ENCODE measurements at places on chromosomes 11 and 22. TPM values are rescaled to one million over a fixed set of nuclear protein-coding genes. Genes with fewer than 3 reads are reported as not detected.

GRCh38 chr22:32961497-32961896 is 96.7 kb downstream of the SYN3 start:
- no peaks in the 10 kb centered on the region for H3K4me1 ChIP-seq
- DNase-seq, result no peak
- H3K4me3 ChIP-seq, result no peak overlapping the region
- no peaks in the 10 kb centered on the region for H3K27me3 ChIP-seq
- H3K27ac ChIP-seq, result no peak overlapping the region
- no peaks in the 10 kb centered on the region for H3K36me3 ChIP-seq

KRTAP5-1 gene
- not detected for total RNA-seq

NELL1 gene
- total RNA-seq, result not detected

LMNTD2 gene
- total RNA-seq, result 2.8 TPM

SLC22A25 gene
- not detected for total RNA-seq

- no peak overlapping the region for H3K27ac ChIP-seq
- no peak overlapping the region for H3K4me3 ChIP-seq
- peak; percentile 8 for DNase-seq
- no peaks in the 10 kb centered on the region for H3K27me3 ChIP-seq
Observed at GRCh38 chr11:107733518-107733917, 21.7 kb upstream of the SLN start.

DNA sequence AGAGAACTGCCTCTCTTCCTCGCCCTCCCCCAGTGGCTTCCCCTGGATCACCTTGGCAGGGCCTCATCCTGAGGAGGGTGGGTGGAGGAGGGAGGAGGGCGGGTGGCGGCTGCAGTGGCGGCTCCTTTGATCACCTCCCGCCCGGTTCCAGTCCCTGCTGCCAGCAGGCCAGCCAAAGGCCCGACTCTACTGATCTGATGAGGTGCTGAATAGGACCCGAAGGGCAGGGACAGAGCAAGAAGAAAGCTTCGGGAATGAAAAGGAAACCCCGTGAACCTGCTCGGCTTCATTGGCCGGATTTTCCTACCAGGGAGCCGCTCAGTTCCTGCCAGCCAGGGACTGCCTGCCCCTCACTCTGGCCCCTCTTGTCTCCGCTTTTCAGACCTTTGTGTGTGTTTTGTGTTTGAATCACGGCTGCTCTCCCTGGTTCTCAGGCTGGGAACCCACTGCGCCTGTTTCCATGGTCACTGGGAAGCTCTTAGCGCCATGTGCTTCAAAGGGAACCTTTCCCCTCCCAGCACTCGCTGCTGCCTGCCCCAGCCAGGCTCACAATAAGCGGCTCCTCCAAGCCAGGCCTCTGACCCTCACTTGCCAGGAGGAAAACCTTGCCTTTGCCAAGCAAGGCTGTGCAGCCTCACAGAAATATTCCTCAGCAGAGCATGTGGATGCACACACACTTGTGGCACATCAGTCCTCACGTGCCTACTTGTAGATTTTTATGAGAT is 56.8 kb downstream of the C22orf31 start:
- H3K27me3 ChIP-seq, result no peaks in the 10 kb centered on the region
- H3K36me3 ChIP-seq, result no peaks in the 10 kb centered on the region
- no peak overlapping the region for H3K27ac ChIP-seq
- no peaks in the 10 kb centered on the region for H3K4me1 ChIP-seq
- H3K4me3 ChIP-seq, result no peak overlapping the region
- DNase-seq, result no peak

GRCh38 chr11:15667127-15667725 is 552.5 kb downstream of the INSC start:
- no peaks in the 10 kb centered on the region for H3K27me3 ChIP-seq
- H3K27ac ChIP-seq, result no peak overlapping the region
- DNase-seq, result no peak
- H3K36me3 ChIP-seq, result no peaks in the 10 kb centered on the region

CHEK1 gene
- total RNA-seq, result 68.2 TPM

DNA sequence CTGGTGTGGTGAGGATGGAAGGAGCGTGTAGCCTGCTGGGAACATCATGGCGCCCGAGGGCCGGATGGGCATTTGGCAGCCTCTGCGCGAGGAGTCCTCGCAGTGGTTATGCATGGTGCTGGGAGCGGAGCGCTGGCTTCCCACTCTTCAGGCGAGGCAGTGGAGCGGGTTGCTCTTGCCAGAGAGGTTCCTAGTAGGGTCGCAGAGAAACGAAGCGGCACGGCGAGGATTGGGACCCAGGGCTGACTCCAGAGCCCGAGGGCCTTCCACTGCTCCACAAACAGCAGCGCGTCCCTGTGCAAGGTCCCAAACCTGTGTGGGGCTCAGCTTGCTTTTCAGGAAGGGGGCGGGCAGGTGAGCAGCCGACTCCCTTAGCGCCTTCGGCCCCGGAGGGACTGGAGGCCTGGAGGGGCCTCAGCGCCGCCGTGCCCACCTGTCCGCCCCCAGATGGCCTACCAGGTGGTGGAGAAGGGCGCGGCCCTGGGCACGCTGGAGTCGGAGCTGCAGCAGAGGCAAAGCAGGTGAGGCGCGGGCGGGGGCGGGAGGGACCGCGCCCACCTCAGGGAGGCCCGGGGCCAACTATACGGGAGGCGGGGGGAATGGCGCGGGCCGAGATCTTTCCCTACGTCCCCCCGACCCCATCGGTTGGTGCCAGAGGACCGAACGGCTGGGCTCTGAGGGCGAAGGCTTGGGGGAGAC is 7.2 kb downstream of the ATG16L2 start:
- peaks cover 12% of the 10 kb centered on the region for H3K36me3 ChIP-seq
- DNase-seq, result no peak

GRCh38 chr11:20258376-20258895 is 98.2 kb upstream of the DBX1 start:
- H3K4me1 ChIP-seq, result no peaks in the 10 kb centered on the region
- no peak overlapping the region for H3K27ac ChIP-seq
- no peak overlapping the region for H3K4me3 ChIP-seq

DNA sequence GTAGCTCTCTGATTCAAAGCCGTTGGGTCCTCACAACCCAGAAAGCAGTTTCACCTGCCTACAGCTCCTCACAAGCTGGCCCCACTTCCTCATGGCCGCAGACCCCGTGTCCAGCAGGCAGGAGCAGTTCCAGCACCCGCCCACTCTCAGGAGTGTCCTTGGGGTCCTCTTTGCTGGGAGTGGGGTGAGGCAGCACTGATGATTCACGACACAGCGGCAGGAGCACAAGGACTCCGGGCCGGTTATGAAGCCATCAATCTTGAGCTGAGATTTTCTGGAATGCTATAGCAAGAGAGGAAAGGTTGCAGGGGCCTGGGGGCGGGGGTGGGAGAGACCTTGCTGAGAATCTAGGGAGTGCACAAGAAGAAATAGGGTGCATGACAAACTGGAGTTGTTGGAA is 311.2 kb downstream of the NXPE2 start:
- H3K27ac ChIP-seq, result no peak overlapping the region
- no peak overlapping the region for H3K4me3 ChIP-seq

GRCh38 chr22:43216738-43217137 is 29.8 kb upstream of the TTLL12 start:
- no peak for DNase-seq
- H3K4me1 ChIP-seq, result no peaks in the 10 kb centered on the region
- H3K4me3 ChIP-seq, result no peak overlapping the region

OR51B4 gene
- not detected for total RNA-seq

ROBO3 gene
- 0.24 TPM for total RNA-seq

SLC29A2 gene
- total RNA-seq, result 4.7 TPM

DNA sequence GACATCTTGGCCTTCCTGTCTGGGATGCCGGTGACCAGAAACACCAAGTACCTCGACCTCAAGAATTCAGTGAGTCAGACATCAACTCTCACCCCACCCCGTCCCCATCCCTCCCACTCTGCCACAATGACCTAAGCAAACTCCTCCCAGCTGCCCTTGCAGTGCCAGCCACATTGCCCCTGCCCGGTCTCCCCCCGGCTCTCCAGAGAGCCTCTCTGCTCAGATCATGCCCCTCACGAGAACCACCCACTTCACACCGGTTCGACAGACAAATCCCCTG is 23.6 kb upstream of the MYRF start:
- H3K36me3 ChIP-seq, result no peaks in the 10 kb centered on the region
- DNase-seq, result no peak
- H3K27me3 ChIP-seq, result no peaks in the 10 kb centered on the region
- no peak overlapping the region for H3K27ac ChIP-seq

EMSY gene
- total RNA-seq, result 17.5 TPM

DNA sequence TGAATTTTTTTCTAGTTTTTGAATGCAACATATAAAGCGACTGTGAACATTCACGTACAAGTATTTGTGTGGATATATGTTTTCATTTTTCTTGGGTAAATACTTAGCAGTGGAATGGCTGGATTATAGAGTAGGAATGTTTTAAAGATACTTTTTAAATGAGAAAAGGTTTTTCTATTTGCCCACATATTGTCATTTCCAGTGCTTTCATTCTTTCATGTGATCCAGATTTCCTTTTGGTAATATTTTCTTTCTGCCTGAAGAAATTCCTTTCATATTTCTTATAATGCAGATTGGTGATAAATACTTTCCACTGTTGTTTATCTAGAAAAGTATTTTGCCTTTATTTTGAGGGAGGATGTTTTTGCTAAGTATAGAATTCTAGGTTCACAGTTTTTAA is 7.9 kb downstream of the DDB2 start:
- peaks cover 6% of the 10 kb centered on the region for H3K36me3 ChIP-seq
- no peak overlapping the region for H3K4me3 ChIP-seq
- DNase-seq, result no peak

DNA sequence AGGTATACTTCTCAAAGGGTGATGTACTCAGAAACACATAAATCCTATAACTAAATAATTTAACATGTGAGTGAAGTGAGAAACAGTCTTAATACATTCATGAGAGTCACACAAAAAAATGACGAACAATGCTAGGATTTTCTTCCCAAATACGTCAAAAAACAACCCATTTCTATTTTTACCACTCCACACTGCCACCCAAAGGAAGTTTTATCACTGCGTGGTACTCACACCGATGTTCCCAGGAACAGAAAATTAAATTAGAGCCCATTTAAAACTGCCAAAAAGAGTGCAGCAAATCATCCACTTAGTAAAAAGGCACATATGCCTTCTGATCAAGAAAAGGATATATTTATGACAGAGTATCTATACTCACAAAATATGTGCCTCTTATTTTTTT is 710.9 kb upstream of the FAT3 start:
- H3K27ac ChIP-seq, result no peak overlapping the region
- H3K27me3 ChIP-seq, result no peaks in the 10 kb centered on the region
- no peaks in the 10 kb centered on the region for H3K4me1 ChIP-seq

ATP6V1E1 gene
- total RNA-seq, result 66.7 TPM

OR51A7 gene
- not detected for total RNA-seq

RPS13 gene
- 1,514 TPM for total RNA-seq

CCT8L2 gene
- not detected for total RNA-seq

GRCh38 chr11:100849901-100850235 is 162.8 kb downstream of the ARHGAP42 start:
- no peak for DNase-seq
- no peaks in the 10 kb centered on the region for H3K4me1 ChIP-seq
- no peaks in the 10 kb centered on the region for H3K27me3 ChIP-seq
- H3K4me3 ChIP-seq, result no peak overlapping the region
- H3K27ac ChIP-seq, result no peak overlapping the region

GRCh38 chr22:41411021-41411851 is 29.5 kb downstream of the TEF start:
- peaks cover 22% of the 10 kb centered on the region for H3K4me1 ChIP-seq
- H3K27me3 ChIP-seq, result no peaks in the 10 kb centered on the region
- no peak for DNase-seq
- H3K4me3 ChIP-seq, result no peak overlapping the region

DNA sequence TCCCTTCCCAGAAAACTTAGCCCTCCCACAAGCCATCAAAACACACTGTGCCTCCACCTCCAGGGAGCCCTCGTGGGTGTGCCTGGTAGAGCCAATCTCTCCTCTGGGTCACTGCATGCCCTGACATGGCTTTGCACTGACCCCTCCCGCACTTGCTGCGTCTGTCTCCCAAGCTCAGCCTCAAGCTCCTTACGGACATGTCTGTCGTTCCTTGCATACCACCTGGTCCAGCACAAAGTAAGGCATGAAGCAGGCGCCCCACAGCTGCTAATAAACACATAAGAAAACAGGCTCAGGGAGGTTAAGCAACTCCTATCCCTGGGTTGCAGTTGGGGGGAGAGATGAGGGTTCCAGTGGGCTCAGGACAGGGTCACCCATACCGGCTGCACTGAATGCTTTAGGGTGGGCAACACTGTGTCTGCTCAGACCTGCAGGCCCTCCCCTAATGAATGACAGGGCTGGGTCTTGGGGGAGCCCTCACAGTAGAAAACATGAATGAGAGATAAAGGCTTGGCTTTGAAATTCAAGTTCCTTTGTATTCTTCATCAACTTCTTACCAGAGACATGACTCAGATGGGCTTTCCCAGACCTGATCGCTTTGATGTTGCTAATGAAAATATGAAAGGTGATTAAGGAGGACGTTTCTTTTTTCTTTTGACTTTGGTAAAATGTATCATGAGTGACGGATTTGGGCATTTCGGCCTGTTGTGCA is 38.0 kb downstream of the PHF21B start:
- H3K4me3 ChIP-seq, result no peak overlapping the region
- H3K27me3 ChIP-seq, result 0 out of 2 replicates have a peak, but pooled peaks cover 2% of the 10 kb centered on the region
- H3K27ac ChIP-seq, result no peak overlapping the region
- no peaks in the 10 kb centered on the region for H3K4me1 ChIP-seq
- no peaks in the 10 kb centered on the region for H3K36me3 ChIP-seq

- H3K27ac ChIP-seq, result no peak overlapping the region
- H3K36me3 ChIP-seq, result no peaks in the 10 kb centered on the region
- H3K4me1 ChIP-seq, result no peaks in the 10 kb centered on the region
Observed at GRCh38 chr11:86990515-86990914, 35.3 kb upstream of the FZD4 start.

EFCAB6 gene
- total RNA-seq, result 0.36 TPM

DNA sequence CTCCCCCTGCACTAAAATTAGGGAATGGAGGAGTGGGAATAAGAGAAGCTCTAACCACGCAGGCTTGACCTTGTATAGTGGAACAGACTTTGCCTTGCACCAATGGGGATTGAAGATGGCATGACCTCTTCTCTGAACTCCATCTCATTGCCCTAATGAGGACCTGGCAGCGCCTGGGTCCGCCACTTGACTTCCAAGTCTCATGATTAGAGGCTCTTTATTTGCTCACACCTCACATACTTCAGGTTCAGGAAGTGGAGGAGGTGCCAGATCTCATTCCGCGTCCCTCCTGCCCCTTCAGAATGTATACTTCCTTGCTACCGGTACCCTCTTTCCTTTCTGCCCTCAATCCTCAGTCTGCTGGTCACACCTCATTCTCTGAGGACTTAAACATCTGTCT is 106.0 kb upstream of the CD44 start:
- no peaks in the 10 kb centered on the region for H3K36me3 ChIP-seq
- peaks cover 33% of the 10 kb centered on the region for H3K4me1 ChIP-seq
- H3K4me3 ChIP-seq, result no peak overlapping the region
- no peak overlapping the region for H3K27ac ChIP-seq
- no peaks in the 10 kb centered on the region for H3K27me3 ChIP-seq

DNA sequence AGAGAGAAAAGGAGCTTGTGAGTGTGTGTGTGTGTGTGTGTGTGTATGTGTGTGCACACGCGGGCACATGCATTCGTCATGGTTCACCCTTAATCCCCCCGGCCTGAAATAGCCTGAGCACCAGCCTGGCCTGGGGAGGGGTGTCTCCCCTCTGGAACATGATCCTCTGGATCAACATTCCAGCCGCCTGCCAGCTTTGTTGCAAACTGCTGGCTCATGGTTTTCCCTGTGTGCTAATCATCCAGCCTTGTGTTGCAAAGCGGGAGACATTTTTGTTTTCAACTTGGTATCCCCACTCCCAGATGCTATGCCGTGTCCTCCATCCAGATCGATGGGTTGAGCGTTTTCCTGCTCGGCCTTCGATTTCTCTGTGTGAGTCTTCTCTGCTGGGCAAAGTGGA is 94.3 kb downstream of the FEZ1 start:
- no peak for DNase-seq
- no peaks in the 10 kb centered on the region for H3K36me3 ChIP-seq
- no peaks in the 10 kb centered on the region for H3K4me1 ChIP-seq
- H3K4me3 ChIP-seq, result no peak overlapping the region
- peaks cover 10% of the 10 kb centered on the region for H3K27me3 ChIP-seq

All from GM12878 (cell line).